Karpas-422 (cell line): ENCODE measurements at places on chromosomes 1 and 21. TPM values are rescaled to one million over a fixed set of nuclear protein-coding genes. Genes with fewer than 3 reads are reported as not detected.

Gene LCE1C
- total RNA-seq = not detected in 2 replicates

Gene FRRS1
- total RNA-seq = 24.4 and 47.1 TPM in 2 replicates

Gene SLC30A10
- not detected in 2 replicates for total RNA-seq

Gene TDRD10
- total RNA-seq = not detected in 2 replicates

Gene OR2T2
- total RNA-seq = not detected in 2 replicates

Gene ANKRD45
- not detected in 2 replicates for total RNA-seq

Gene APOBEC4
- total RNA-seq = not detected in 2 replicates

Gene ADAMTS5
- total RNA-seq = not detected in 2 replicates

Gene OXCT2
- not detected in 2 replicates for total RNA-seq

Gene GPR25
- total RNA-seq = not detected in 2 replicates

Gene LAMC2
- not detected in 2 replicates for total RNA-seq

Gene COL8A2
- 0.04 TPM in 1 of 2 replicates, not detected in the other for total RNA-seq

Gene AKR1A1
- 79.0 and 120 TPM in 2 replicates for total RNA-seq

Gene TARBP1
- total RNA-seq = 27.9 and 70.9 TPM in 2 replicates

Gene CHRNB2
- total RNA-seq = 0.29 and 0.48 TPM in 2 replicates

Gene NBPF3
- total RNA-seq = 3.6 and 5.3 TPM in 2 replicates

Gene KRTAP21-3
- total RNA-seq = not detected in 2 replicates

Gene THEM5
- not detected in 2 replicates for total RNA-seq

Gene ATP1A2
- total RNA-seq = not detected in 2 replicates

Gene RHCE
- total RNA-seq = 3.1 TPM in 2 replicates

Gene CHD5
- not detected in 2 replicates for total RNA-seq

Gene CLCNKA
- not detected in 2 replicates for total RNA-seq

Gene HIPK1
- 25.7 and 36.0 TPM in 2 replicates for total RNA-seq

Gene AMY2B
- 5.3 and 10.8 TPM in 2 replicates for total RNA-seq

Gene MATN1
- 0.19 and 1.2 TPM in 2 replicates for total RNA-seq

Gene NDUFS2
- total RNA-seq = 134 and 167 TPM in 2 replicates

Gene WNT3A
- total RNA-seq = not detected in 2 replicates
